ENCODE measurements at places on chromosomes 12 and 14. TPM values are rescaled to one million over a fixed set of nuclear protein-coding genes. Genes with fewer than 3 reads are reported as not detected.

- DNase-seq, result no peak
These were observed 19.5 kb downstream of the ARL6IP4 start for GRCh38 chr12:122999986-123000420.

Gene EML1
- total RNA-seq, result 35.3 TPM

Gene ACSM4
- total RNA-seq, result not detected

DNA sequence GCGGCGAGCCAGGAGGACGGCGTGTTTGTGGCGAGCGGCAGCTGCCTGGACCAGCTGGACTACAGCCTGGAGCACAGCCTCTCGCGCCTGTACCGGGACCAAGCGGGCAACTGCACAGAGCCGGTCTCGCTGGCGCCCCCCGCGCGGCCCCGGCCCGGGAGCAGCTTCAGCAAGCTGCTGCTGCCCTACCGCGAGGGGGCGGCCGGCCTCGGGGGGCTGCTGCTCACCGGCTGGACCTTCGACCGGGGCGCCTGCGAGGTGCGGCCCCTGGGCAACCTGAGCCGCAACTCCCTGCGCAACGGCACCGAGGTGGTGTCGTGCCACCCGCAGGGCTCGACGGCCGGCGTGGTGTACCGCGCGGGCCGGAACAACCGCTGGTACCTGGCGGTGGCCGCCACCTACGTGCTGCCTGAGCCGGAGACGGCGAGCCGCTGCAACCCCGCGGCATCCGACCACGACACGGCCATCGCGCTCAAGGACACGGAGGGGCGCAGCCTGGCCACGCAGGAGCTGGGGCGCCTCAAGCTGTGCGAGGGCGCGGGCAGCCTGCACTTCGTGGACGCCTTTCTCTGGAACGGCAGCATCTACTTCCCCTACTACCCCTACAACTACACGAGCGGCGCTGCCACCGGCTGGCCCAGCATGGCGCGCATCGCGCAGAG, 873 bp downstream of the PLXNC1 start:
- no peak for DNase-seq

GRCh38 chr12:94892544-94893267, 110.8 kb downstream of the NDUFA12 start:
- DNase-seq, result no peak

GRCh38 chr12:117912756-117913155, 56.0 kb downstream of the KSR2 start:
- no peak for DNase-seq

GRCh38 chr14:57987596-57988300, 121.9 kb upstream of the SLC35F4 start:
- DNase-seq, result no peak

DNA sequence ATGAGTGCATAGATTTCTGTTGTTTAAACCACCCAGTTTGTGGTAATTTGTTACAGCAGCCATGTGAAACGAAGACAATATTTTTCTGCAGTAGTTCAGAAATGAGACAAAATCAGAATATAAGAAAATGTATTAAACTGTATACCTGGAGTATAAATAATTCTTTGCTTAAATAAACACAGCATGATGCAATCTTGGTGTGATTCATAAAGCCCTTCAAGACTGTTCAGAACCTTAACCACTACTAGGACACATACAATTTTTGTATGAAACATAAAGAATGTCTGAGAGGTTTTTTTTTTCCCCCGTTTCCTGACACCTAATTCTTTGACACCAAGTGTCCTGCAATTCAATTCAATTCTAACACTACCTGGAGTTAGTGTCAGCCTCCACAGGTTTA, 10.5 kb downstream of the C12orf75 start:
- no peak for DNase-seq

DNA sequence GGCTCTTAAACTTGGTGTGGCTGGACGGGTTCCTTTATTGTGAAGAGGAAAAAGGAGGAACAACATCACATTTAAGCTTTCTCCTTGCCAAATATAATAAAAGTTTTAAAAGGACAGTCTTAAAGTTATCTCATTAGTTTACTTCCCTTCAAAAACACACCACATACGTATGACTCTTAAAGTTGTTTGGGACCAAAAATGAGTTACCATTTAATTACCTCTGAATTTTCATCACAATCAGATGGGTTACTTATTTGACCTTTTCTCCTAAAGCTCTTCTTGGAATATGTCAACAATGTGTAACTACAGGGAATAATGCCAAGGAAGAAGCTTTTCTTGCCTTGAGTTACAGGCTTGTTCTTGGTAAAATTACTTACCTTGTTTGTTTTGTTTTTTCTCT, 16.4 kb downstream of the RAB21 start:
- no peak for DNase-seq

DNA sequence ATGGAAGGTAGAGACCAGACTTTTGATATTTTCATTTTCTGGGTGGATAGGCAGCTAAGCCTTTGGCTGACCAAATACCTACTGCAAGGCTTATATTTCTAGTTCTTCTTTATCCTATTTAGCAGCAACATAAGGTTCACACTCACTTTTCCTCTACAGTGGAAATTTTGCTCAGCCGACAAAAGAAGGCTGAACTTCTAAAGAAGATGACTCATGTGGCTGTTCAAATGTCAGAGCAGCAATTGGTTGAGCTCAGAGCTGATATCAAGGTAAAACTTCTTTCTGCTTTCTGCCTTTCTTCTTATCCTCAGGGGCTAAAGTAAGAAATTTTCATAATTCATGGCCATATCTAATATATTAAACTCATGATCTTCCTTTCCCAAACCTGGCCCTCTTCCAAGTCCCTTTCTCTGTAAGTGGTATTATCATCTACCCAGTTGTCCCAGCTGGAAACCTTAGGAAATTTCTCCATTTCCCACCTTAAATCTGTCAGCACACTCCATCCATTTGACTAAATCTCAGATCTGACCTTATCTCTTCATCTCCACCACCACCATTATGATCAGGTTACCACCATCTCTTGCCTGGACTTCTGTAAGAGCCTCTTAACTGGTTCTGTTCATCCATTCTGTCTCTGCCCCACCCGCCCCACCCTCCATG, 19.8 kb upstream of the KCNH3 start:
- DNase-seq, result no peak

GRCh38 chr12:124002021-124002644, 29.1 kb downstream of the ZNF664 start:
- DNase-seq, result no peak

Gene KHNYN
- total RNA-seq, result 37.6 TPM

Data from Panc1 (cell line).